ENCODE measurements at places on chromosomes 5 and 9.

DNA sequence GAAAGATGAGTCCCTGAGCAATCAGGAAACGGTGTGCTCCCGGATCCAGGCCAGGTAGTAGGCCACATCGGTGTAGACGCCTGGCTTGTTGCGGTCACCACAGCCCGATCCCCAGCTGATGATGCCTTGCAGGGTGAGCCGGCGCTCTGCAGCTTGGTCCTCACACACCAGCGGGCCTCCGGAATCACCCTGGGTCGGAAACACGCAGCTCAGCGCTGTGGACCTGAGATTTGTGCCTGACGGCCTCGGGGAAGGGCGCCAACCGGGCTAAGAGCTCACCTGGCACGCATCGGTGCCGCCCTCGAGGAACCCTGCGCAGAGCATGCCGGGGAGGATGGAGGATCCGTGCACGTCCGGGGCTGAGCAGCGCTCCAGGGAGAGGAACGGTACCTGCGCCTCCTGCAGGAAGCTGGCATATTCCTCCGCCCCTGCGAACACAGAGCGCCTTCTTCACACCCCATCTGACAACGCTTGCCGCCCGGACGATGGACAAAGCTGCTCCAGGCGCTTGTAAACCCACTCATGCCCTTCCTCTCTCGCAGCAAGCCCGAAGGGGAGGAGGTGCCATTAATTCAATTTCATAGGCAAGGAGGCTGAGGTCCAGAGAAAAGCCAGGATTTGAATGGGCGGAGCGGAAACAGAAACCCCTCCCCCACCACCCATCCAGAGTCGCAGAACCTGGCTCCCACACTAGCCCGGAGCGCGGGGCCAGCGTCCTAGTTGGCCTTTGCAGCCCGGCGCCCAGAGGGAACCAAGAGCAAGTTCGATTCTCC is 2.0 kb upstream of the PFN3 start:
- no peak for DNase-seq

GRCh38 chr5:62977661-62978060 is 399.0 kb downstream of the LRRC70 start:
- no peak for DNase-seq

DNA sequence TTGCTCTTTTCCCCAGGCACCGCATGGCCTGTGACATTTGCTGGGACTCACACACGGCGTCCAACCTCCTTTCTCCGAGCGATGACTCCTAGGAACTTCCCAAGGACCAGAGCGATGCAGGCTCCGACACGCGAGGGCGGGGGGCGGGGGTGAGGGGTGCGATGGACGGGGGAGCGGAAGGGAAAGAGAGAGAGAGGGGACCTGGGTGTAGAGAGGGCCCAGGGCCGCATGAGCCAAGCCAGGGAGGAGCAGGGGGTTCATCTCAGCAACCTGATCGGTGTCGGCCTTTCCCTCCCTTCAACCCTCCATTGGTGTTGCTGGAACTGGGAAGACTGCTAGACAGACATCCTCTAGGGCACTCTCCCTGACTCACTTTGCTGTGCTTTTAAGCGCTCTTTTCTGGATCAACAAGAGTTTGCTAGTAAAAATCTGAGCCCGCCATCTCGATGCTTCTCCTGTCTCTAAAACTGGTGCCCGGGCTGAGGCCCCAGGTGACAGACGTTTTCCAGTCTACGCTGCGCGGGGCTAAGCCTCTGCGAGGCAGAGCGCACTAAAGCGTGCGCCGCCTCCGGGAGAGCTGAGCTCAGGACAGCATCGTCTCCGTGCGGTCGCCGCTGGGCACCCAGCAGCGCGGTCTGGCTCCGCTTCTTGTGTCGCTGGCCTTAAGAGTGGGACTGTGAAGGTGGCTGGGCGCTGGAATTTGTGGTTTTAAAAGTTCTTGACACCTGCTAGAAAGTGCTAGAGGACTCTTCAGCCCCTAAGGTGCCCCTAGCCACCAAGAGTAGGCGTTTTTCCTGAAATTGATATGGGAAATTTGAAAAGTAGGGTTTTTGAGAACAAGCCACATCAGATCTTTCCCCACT is 1.0 kb upstream of the TSLP start:
- DNase-seq = no peak

GRCh38 chr5:6280425-6281100 is 97.8 kb downstream of the MED10 start:
- DNase-seq = no peak

- no peak for DNase-seq
Observed at GRCh38 chr5:157203417-157203816, 22.8 kb downstream of the ITK start.
